ENCODE measurements at places on chromosomes 5 and 9.
A peak's percentile ranks its signal among the peaks of the same experiment; 100 is the strongest.

DNA sequence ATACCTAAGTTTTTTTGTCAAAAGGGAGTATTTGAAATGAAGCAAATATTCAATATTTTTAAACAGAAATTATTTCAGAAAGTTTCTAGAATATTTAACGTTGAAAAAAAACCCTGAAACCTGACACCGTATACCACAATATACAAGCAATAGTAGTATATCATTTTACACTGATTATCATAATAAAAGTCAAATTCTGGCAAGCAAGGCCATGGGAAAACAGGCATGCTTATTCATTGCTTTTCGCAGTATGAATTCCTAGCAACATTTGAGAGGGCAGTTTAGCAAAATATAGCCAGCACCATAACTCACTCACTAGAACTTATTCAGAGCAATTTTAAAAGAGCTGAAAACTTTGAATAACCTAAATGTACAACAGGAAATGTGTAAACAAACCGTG lies 46.1 kb downstream of the ERAP1 start:
- DNase-seq = no peak

DNA sequence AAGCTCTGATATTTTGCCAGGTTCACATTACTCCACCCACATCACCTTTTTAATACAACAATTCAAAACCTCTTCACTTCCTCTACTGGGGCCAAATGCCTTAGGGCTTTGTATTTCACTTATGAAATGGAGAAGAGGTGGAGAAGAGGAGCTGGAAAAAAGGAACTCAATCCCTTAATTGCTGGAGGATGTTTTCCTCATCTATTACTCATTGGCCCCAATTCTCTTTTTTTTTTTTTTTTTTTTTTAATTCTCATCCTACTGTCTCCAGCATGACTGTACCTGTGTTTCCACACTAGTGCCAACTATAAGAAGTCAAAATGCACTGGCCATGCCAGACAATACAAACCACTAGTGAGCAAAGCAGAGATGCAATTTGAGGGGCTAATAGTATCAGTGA lies 20.9 kb downstream of the FAM13B start:
- DNase-seq = no peak

- DNase-seq = peak; percentile 48
Observed at GRCh38 chr5:155943516-155944407, 383.2 kb upstream of the SGCD start.

DNA sequence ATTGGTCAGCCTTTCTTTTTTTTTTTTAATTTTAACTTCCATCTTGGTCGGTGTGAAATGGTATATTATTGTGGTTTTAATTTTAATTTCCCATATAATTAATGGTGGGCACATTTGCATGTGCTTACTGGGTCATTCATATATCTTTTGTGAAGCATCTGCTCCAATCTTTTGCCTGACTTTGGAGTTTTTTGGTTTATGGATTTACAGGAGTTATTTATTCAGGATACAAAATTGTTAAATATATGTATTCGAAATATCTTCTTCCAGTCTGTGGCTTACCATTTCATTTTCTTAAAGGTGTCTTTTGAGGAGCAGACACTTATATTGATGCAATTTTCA lies 682 bp upstream of the RIGI start:
- DNase-seq = no peak

DNA sequence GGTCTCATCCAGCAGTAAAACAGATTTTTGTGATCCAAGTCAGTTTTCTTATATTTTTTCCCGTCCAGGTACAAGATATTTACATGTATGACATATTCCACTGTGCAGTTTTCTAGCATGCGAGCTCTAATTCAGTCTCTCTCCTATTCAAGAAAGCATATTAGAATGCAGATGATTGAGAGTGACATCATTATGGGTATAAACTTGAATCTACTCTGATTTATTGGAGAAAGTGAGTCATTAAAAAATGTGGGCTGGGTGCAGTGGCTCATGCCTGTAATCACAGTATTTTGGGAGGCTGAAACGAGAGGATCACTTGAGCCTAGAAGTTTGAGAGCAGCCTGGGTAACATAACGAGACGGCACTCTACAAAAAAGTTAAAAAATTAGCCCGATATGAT lies 6.2 kb downstream of the FER start:
- DNase-seq = peak; percentile 77

- DNase-seq = no peak
Observed at GRCh38 chr5:6899221-6899620, 186.0 kb downstream of the TENT4A start.

GRCh38 chr9:35859310-35859989 lies 10.8 kb downstream of the OR13J1 start:
- peak; percentile 54 for DNase-seq

DNA sequence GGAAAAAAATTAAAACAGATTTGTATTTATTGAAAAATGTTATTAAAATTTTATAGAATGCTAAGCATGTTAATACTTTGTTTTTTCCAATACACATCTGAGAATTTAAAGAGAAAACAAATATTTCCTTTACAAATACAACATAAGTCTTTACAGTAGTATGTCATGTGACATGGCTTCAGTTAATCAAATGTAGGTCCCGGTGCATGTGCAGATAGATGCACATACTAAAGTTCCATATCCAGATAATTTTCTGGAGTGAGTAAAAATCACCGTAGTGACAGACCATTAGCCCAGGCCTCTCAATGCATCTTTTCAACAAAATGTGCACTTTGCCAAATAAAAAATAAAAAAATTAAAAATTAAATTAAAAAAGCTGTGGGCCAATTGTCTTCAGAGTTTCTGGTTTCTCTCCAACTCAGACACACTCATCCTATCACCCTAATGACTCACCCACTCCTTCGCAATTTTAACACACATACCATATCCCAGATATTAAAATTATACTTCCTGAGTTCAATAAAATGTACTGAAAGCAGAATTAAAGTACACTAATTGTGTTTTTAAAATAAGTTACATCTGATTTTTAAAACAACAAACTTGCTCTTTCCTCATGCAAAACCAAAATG lies 508.1 kb downstream of the NR2F1-AS1 start:
- no peak for DNase-seq

GRCh38 chr5:160152287-160152686 lies 33.0 kb upstream of the PWWP2A start:
- no peak for DNase-seq

GRCh38 chr9:101533334-101534204 lies at the start of gene RNF20:
RNF20 (plus strand) TSS chr9:101533853; CDS start chr9:101535424, 1,571 bp downstream.
- DNase-seq = peak; percentile 100

GRCh38 chr5:90562341-90562740 lies 3.7 kb downstream of the ADGRV1 start:
- DNase-seq = no peak

DNA sequence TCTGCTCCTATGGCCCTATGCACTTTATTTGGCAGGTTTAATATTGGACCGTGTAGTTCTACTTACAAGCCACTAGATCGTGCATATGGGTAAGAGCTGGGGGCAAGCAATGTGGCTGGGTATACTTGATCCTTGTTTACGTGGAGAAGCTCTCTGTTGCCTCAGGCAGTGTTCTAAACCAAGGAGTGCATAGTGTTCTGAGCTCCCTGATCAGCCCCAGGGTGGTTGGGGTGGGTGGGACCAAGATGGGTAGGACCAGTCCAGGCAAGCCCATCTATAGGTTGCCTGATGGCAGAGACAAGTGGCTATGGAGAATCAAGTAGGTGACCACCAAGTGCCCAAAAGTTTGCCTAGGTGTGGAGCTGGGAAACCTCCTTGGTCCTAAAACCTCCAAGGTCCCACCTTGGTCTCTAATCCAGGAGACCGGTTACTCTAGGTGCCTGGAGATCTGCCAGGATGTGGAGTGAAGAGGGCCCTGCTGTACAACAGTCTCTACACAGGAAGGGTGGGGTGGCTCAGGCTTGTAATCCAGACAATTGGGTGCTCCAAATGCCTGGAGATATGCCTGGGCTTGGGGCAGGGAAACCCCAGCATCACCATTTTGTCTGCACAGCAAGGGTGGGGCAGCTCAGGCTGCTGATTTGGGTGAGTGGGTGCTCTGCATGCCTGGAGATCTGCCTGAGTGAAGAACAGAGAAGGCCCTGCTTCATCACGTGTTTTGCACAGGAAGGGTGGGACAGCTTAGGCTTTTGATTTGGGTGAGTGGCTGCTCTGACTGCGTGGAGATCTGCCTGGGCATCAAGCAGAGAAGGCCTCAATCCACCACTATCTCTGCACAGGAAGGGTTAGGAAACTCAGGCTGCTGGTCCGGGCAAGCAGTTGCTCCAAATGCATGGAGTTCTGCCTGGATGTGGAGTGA lies 659.8 kb downstream of the TLE4 start:
- DNase-seq = no peak

- DNase-seq = no peak
Observed at GRCh38 chr5:39400713-39401578, 23.8 kb downstream of the DAB2 start.

GRCh38 chr5:38478878-38479277 lies 77.6 kb downstream of the LIFR start:
- no peak for DNase-seq

DNA sequence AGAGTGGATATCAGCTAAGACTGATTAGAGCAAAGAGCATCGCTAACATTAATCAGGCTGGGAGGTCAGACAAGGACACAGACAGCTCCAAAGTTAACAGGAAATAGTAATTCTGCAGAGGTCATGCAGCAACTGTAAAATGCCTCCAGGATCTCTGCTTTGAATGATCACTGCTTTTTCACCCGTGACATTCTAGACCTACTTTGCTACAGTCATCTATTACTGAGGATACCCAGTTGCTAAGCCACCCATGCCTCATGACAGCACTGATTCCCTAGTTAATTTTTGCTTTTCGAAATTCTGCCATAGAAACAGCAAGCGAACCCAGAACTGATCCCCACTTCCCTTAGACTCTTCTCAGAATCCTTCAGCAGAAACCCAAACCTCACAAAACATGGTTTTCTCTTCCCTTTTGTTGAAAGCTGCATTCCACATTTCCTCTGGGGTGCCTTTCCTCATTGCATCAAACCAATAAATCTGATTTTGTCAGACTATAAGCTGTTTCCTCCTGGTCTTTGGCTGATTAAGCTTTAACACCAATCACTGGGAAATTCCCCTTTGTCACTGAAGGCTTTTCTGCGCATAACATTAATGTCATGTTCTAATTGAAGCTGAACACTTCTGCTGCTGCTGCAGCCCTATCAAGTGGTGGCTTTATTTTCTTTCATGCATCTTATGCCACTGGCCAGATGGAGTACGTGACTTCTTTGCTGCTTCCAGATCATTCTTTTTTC lies 201.1 kb upstream of the CHD1 start:
- no peak for DNase-seq

DNA sequence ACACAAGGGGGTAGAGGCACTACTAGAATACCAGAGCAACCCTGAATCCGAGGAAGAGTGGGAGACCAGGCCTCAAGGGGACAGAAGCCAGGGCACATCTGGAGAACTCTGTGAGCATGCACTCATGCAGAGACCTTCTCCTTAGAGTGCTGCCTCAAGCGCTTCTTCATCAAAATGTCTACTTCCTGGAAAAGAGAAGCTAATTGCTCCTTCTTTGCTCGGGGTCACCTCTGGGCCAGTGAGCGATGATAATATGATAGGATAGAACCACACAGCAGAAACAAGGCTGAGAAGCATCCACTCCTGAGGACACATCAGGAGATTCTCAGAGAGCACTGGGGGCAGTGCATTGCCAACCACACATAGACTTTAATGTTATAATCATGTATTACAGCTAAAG lies 23.7 kb upstream of the LMNB1 start:
- DNase-seq = no peak

GRCh38 chr9:3508521-3509291 lies 17.1 kb downstream of the RFX3 start:
- DNase-seq = no peak

GRCh38 chr5:158943057-158943456 lies 156.7 kb downstream of the EBF1 start:
- peak; percentile 74 for DNase-seq

DNA sequence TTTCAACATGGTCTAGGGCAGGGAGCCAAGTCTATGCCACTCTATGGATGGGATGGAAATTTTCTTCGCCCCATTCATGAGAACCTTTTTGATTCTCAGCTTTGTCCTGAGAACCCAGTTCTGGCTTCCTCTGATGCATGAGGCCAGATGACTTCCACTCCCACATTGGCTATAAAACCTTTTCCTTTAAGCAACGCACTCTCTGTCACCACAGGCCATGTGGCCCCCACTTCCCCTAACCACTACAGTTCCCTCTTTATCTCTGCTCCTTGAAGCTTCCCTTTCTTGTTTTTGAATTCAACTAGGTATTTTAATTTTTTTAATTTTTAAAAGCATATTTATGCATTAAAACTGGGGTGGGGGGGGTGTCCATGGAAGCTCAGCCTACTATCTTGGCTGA lies 401.3 kb downstream of the ENC1 start:
- DNase-seq = no peak

DNA sequence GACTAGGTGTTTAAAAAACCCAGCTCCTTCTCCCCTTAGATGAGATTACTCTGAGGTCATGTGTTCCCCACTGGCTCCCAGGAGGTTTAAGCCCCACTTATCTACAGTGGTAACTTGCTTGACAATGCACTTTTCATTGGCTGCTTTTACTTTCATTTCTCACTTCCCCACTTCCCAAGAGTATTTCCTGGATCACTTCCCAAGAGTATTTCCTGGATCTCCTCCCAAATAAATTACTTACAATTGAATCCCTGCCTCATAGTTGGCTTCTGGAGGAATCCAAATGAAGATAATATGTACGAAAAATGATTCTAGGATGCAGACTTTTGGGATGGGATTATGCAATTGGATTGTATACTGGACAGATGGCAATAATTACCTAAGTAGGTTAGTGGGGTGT lies 47.1 kb upstream of the CHSY3 start:
- no peak for DNase-seq

DNA sequence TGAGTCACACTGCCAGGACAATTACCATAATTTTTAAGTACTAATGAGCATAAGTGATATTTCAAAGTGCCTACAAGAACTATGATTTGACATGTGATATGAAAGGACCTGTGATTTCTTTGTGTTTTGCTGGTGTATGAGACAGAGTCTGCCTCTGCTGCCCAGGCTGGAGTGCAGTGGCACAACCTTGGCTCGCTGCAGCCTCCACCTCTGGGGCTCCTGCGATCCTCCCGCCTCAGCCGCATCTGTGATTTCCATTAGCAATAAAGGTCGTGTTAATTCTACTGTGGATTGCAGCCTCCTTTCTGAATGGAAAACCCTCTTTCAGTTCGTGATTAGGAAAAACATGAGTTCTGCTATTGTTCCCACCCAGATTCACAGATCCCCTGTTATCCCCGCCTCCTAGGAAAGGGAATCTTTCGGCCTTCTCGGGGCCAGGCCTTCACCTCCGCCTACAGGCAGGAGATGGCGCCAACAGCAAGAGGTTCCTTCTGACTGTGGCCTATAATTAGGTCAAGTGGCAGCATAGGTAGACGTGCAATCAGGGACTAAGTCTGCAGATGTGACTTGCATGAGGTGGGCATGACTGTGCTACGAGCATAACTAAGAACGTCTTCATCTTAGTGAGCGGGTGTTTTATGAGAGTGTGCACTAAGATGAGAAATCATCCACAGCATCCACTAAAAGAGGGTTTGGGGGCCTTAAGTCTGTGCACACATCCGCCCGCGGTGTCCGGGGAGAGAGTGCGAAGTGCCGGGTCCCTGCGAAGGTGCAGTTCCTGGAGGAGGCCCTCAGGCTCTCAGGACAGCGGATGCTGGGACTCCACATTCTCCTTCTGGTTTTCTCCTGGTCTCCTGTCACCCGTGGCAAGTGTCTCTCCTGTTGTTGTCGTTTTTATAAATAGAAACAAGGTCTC lies 23.1 kb downstream of the TRIM7 start:
- peak; percentile 89 for DNase-seq
